Activated gamma-delta T cell treated with anti-CD3 and anti-CD28 coated beads, Interleukin-2, amount 50 U/mL, for 16 hours (primary cell): ENCODE measurements at places on chromosomes 1 and 21.

- peak; percentile 69 for DNase-seq
These were observed 25.1 kb upstream of the RUNX3 start for GRCh38 chr1:24955161-24955560.

DNA sequence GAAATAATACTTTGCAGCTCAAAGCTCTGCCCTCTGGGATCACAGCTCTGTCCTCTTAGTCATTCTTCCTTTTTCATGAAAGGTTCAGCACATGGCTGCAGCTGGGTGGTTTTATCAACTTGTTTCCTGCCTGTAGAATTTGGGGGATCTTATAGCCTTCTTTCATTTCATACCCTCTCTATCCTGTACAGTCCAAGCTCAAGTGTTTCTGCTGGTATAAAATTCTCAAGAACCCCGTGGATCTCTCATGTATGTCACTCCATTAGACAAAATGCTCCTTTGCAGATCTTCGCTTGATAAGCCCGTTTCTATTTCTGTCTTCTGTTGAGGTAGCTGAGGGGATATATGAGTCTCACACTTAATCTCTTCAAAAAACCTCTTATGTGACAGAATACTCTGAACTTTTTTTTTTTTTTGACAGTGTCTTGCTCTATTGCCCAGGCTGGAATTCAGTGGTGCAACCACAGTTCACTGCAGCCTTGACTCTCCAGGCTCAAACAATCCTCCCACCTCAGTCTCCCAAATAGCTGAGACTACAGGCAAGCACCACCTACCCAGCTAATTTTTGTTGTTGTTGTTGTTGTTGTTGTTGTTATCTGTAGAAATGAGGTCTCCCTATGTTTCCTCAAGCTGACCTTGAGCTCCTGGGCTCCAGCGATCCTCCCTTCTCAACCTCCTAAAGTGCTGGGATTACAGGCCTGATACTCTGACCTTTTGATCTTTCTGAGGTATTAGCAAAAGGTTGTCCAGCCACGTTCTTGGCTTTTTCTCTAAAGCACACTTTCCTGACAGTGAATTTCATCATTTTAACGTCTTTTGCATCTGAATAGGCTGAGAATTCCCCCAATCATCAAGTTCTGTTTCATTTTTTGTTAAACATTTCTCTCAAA is 24.6 kb upstream of the COL9A2 start:
- DNase-seq, result no peak

DNA sequence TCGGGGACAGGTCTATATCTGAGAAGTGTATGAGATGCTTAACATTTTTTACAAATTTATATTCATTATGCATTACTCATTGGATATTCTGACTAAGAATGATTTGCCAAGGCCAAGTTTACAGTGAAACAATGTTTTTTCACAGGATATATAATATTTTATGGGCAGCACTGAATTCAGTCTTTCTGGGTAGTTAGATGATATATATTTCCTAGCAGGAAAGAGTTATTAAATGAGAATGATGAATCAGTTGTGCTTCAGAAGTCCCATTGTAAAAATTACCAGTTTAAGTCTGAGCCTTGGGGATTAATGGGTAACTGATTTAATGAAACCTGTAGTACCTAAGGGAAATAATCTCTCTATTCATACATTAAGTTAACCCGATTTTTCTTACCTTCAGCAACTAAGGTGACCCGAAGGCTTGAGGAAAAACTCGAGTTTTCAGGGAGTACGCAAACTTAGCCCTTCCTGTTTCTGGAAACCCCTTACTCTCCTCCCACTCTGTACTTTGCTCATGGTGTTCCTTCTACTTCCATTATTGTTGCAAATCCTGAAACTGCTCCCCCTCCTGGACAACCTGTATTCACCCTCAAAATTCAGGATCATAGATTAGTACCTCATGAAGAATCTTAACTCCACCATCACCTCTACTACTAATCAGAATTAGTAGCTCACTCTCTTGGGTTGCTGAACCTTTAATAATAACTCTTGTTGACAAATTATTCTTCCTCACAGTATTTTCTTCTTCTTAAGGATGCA is 135.1 kb downstream of the AK5 start:
- DNase-seq, result no peak

DNA sequence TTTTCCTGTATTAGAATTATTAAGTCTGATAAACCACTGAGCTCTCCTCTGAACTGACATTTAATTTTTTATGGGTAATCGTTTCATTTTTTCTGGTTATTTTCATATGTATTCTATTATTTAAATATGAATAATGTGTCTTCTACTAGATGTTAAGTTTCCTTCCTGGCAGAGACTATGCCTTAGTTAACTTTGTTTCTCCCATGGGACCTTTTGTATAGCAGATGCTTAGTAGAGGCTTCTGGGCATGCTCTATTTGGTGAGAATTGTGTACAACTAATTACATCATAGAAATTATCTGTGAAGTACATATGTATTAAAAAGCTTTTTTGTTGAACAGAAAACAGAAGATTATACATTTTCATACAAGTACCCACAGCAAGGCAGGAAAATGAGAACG is 23.4 kb downstream of the CTBS start:
- DNase-seq, result no peak

DNA sequence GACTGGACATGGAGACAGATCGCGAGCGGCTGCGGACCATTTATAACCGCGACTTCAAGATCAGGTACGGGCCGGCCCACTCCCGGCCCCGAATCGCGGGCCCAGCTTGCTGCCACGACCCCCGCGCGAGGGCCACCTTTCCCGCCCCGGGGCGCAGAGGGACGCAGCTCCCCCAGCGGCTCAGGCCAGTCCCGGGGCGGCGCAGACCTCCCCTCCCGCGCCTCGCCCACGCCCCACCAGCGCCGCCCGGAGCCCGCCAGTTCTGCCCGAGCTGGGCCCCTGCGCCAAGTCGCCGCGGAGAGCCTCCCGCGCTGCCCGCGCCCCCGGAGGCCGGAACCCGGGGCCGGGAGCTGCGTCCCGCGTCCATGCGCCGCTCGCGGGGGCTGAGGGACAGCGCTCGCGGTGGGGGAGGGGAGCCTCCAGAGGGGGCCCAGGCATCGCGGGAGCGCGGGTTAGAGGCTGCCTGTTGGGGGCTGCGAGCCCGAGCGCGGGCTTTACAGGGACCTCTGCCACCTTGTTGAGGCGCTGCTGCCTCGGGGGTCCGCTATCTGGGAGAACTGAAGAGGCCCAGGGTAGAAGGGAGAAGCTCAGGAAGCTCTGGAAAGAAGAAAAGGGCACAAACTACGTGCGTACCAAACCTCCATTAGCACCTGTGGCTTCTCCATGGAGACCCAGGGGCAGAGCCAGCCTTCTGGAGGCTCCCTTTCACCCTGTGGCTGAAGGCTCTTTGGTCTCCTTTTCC is 698 bp downstream of the MOV10 start:
- DNase-seq, result peak; percentile 16
